ENCODE measurements at places on chromosomes 11 and 22. TPM values are rescaled to one million over a fixed set of nuclear protein-coding genes. Genes with fewer than 3 reads are reported as not detected.

- DNase-seq, result no peak
These were observed 21.6 kb downstream of the SVIP start for GRCh38 chr11:22807855-22808570.

DNA sequence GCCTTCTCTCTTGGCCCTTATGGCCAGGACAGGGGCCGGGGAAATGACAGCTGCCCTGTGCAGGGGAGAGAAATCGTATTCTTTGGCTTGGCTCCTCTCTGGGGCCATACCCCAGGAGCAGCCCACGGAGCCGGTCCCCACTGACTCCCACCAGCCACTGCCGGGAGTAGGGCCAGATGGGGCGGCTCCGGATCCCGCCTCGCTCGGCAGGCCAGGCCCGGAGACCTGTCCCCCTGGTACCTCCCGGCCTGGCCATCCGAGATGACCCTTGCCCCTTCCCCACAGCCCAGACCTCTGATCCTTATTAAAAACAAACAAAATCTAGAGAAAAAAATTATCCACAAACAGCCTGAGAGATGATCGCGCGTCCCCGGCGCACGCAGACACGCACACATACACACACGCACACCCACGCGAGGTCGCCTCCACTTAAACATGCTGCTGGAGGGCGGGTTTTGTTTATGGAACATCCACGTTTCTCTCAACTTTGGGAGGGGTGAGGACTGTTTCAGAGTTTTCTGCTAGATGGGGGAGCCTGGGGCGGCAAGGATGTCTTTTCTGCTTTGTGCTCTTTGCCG is 59.1 kb downstream of the IGLL1 start:
- DNase-seq, result no peak

- DNase-seq, result no peak
These were observed 2.4 kb downstream of the IPO7 start for GRCh38 chr11:9386901-9387300.

DNA sequence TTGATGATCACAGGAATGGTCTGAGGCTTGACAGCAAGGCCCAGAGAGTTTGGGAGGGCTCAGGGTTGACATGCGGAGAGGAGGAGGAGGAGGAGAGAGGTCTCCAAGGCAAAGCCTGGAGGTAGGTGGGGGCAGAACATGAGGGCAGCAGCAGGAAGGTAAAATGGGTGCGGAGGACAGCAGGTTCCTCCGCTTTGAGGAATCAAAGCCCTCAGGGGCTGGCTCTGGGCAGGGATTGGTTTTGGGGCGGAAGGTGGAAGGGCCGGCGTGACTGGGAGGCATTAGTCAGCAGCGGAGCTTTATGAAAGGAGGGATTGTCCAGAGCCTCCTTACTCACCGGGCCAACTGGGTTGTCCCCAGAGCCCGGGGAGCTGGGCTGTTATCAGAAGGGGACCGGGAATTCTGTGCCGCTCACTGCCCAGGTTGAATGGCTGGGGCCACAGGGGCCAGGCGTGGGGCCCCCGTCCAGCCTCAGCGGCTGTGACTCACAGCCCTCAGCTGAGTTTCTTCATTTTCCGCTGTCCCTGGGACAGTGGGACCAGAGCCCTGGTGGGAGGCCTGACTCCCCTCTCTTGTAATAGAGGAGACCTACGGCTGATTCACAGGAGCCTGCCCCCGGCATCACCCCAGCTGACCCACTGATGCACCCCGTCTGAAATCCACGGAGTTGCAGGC is 36.2 kb downstream of the LIF start:
- DNase-seq, result no peak

GRCh38 chr11:114307524-114308203 is 11.5 kb downstream of the NNMT start:
- DNase-seq, result no peak

DNA sequence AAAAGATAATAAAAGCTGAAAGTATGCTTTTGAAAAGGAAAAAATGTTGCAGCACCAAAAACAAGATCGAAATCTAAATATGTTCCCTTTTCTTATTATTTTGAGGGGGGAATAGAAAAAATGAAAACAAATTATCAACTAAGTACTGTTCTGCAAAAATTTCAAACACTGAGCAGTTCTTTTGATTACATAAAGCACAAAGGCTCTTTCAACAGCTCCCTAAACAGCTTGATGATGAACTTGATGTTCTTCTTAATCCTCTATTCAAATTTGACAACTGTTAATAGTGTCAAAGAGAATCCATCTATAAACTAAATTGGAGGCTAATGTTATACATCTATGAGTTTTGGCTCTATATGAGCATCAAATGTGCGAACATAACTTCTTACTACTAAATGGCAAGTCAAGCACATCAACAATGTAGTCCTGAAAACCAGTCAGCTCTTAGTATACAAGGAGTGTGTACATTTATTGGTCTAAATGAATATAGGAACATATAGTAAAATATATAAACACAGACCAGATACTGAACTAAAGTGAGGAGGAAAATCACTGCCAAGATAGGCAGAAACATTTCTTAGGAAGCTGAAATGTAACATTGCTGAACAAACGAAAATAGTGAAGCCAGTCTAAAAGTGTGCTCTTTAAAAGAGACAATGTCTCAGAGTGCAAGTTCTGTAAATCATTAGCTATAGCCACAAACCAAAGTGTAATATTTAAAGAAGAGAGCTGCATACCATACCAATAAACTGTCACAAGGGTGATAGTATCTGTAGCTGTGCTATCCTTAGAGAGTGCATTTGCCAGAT is 94.3 kb downstream of the SOX6 start:
- DNase-seq, result no peak

DNA sequence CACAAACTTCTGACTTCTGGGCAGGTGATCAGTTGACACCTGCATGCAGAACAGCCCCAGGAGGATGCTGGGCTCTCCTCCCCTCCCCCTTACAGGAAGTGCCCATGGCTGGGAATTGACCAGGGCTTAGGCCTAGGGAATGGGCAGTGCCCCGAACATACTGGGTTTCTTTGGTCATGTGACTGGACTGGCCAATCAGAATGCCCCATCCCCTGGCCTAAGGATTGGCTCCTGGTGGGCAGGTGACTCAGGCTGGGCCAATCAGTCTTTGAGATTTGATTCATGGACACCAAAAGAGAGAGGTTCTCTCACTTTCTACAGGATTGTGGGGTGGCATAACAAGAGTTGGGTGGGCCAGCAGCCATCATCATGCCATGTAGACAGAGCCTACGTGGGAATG is 37.1 kb downstream of the MCM5 start:
- DNase-seq, result no peak

- DNase-seq, result no peak
These were observed 767.3 kb downstream of the FAM181B start for GRCh38 chr11:81966340-81966739.

GRCh38 chr11:115580927-115581680 is 76.9 kb upstream of the CADM1 start:
- no peak for DNase-seq

DNA sequence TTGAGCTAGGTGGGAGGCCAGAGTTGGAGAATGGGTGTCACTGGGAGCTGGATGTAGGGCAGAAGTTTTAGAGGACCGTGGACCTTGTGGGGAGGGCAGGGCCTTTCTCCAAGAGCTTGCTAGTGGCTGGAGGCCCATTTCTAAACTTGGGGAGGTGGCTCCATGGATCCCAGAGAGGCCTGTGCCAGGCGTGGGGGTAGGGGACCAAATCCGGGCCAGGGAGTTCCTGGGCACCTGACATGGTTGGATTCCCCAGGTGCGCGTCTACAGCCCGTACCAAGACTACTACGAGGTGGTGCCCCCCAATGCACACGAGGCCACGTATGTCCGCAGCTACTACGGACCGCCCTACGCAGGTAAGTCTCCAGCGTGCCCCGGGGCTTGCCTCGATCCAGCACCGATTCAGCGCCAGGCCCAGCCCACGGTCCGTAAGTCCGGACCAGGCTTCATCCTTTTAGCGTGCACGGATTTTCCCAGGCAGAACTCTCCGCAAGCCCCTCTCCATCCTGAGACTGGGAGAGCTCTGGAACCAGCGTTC is 14.2 kb downstream of the PLEKHB1 start:
- no peak for DNase-seq

- DNase-seq, result peak; percentile 56
These were observed 642 bp upstream of the PIK3C2A start for GRCh38 chr11:17208257-17208999.

- DNase-seq, result no peak
These were observed 216.1 kb upstream of the NTM start for GRCh38 chr11:131154351-131154750.

GRCh38 chr22:19082793-19083192 is 39.4 kb downstream of the DGCR2 start:
- DNase-seq, result no peak

DNA sequence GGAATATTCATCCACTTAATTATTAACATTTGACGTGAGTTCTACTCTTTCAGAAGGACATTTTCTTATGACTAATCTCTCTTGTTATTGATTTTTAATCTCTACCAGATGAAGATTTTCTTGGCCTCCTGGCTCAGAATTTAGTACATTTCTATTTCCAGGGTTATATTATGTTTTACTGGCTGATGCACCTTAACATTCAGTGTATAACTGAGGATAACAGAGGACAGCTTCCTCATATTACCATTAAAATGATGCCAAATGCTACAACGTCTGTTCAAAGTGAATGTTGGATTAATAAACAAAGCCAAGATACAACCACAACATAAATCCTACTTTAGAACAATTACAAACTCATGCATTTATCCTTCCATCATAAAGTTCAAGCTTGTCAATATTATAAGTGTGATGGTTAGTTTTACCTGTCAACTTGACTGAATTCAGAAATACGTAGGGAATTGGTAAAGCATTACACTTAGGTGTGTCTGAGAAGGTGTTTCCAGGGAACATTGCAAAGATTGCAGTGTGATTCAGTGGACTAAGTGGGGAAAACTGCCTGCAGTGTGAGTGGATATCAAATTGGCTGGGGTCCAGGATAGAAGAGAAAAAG is 485.2 kb downstream of the LRRC4C start:
- DNase-seq, result no peak

GRCh38 chr11:124884869-124885479 is 12.7 kb downstream of the ROBO4 start:
- DNase-seq, result no peak

GRCh38 chr22:40237241-40237640 is 59.5 kb downstream of the TNRC6B start:
- no peak for DNase-seq

DNA sequence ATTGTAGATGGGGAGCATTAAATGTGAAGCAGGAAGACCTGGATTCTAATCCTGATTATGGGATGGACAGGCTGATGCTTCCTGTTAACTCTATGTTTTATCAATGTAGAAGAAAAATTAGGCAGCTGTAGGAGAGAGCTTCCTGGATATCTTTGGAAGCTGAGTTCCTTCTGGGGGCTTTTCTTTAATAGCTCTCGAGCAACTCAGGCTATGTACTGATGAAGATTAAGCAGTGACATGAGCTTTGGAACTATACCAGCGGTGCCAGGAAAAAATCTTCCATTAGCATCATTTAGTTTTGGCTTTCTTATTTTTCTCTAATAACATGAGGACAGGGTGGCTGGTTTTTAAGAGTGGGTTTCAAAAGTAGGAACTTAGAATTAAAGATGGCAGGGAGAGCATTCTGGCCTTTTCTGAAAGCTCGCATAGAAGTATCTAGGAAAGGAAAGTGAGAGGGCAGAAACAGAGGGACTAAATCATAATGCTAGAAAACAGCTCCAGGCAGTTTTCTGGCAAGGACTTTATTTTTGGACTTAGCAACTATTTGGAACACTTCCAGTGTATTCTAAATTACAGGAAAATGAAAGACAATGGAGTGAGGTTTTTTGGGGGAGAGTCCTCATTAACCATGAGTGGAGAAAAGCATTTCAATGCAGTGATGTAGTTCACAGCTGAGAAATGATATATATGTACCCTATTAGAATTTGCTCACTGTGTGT is 69.2 kb upstream of the RRM1 start:
- no peak for DNase-seq

DNA sequence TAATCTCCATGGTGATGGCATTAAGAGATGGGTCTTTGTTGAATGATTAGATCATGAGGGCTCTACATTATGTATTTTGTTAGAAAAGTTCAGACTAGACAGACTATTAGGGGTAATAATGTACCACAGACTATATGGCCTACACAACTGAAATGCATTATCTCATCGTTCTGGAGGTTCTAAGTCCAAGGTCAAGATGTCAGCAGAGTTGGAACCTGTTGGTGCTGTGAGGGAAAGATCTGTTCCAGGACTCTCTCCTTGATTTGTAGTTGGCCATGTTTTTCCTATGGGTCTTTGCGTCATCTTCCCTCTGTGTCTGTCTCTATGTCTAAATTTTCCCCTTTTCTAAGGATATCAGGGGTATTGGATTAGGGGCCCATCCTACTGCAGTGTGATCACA is 8.4 kb upstream of the GLYATL1 start:
- DNase-seq, result no peak

- DNase-seq, result no peak
These were observed 8.8 kb upstream of the C11orf91 start for GRCh38 chr11:33709466-33709865.

GRCh38 chr22:20782596-20783299 is 8.8 kb downstream of the SERPIND1 start:
- DNase-seq, result no peak

DNA sequence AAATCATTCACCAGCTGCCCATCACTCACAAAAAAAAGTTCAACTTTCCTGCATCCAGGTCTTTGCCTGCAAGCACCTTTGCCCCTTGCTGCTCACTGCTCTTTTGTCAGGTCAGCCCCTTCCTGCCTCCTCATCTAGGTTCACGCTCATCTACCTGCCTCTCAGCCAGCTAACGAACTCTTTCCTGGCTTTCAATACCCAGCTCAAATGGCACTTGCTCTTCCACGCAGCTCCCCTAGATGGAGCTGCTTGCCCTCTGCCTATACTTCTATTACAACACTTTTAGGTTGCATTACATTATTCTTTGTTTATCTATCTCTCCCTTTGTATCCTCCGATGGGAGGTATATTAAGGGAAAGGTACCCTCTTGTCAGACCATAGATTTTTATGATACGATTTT is 78.9 kb upstream of the TBCEL start:
- DNase-seq, result no peak

Gene CTTN
- 239 TPM for total RNA-seq

Gene MRPL49
- 38.8 TPM for total RNA-seq

Gene NAV2
- total RNA-seq, result 88.3 TPM

Gene CXCR5
- total RNA-seq, result not detected

Gene OR52J3
- total RNA-seq, result not detected

Gene MS4A7
- not detected for total RNA-seq

Gene NCR3LG1
- total RNA-seq, result 1.3 TPM

Gene PKNOX2
- 39.9 TPM for total RNA-seq

Gene KCTD14
- 8.9 TPM for total RNA-seq

Gene RFPL3
- total RNA-seq, result not detected

Gene OR51B4
- total RNA-seq, result not detected

Gene FAM180B
- total RNA-seq, result 0.29 TPM

Gene SPTBN2
- 55.0 TPM for total RNA-seq

Gene MRGPRE
- total RNA-seq, result not detected
